ENCODE measurements at places on chromosomes 1 and 21. TPM values are rescaled to one million over a fixed set of nuclear protein-coding genes. Genes with fewer than 3 reads are reported as not detected.

The RIPPLY3 gene
- 0.62 TPM for total RNA-seq

The SGIP1 gene
- total RNA-seq: not detected

The RHD gene
- not detected for total RNA-seq

The LSS gene
- 13.7 TPM for total RNA-seq

The ATP1A4 gene
- total RNA-seq: not detected
